ENCODE measurements at places on chromosomes 5 and 9.
A peak's percentile ranks its signal among the peaks of the same experiment; 100 is the strongest.

GRCh38 chr9:32218100-32218767 lies 166.2 kb upstream of the ACO1 start:
- no peak for DNase-seq

- no peak for DNase-seq
Measured at GRCh38 chr5:107456281-107456715, 214.4 kb downstream of the EFNA5 start.

DNA sequence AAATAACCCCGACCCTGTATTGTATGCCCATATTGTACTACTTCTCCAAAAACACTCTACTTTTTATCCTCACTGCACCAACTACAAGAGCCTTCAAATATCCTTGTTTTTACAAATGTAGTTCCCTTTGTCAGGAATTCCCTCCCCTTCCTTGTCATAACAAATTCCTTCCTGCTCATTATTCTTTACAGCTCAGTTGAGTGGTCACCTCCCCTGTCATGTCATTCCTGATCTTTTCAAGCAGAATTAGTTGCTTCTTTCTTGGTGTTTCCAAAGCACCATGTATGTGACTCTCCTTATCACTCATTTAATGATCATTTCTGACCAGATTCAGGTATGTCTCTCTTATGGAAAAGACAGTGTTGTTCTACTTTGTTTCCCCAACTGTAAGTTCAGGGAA lies 194.2 kb upstream of the SMC2 start:
- DNase-seq = no peak

DNA sequence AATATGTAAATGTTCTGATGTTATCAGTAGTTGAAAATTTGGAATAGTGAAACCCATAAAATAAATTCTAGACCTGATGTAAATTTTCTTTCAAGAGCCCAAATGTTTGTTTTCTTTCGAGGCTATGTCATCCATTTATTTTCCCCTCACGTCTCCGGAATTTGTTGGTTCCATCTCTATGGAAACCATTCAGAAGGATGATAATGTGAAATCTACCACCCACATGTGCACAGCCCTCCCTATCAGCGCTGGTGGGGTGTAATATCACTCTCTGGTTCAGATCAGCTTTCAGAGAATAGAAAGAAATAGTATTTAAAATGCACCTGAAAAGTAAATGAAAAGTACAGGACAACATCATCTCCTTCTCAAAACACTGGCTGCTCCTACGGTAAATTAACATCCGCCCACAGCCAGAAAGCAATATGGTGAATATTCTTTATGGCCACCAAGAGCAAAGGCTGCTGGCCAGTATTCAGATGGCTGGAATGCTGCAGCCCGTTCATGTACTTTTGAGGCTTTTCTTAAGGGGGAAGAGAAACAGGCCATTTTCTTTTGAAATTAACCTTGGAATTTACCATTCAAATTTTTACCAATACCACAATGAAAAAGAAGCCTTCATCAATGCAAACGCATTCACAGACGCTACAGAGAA lies 28.5 kb downstream of the GLDC start:
- DNase-seq = no peak

GRCh38 chr5:69237877-69238276 lies 3.2 kb downstream of the CDK7 start:
- no peak for DNase-seq

GRCh38 chr5:81906086-81906485 lies 65.7 kb upstream of the ATG10 start:
- DNase-seq = no peak

DNA sequence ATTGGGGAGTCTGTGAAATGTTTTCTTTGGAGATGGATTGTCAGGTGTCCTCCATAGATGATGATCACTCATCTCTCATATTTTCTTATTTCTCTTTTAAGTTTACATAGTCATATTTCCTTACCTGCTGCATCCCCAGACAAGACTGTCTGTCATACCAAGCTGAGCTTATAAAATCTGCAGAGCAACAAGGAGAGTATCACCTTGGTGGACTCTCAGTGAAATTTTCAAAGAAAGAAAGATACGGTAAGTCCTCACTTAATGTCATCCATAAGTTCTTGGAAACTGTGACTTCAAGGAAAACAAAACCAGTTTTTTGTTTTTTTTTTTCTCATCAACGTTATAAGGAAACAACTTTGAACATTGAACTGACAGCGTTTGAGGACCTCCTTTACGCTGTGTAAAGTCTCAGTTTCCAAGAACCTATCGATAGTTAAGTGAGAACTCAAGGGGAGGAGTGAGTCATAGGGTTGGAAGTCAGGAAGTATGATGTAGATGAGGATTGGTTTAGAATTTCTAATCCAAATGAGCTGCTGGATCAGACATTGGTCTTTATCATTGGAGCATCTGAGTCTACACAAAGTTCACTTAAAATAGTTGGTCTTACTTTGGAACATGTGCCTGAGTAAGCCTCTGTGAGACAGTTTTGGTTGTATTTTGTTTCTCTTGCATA lies 45.5 kb downstream of the SPIN1 start:
- no peak for DNase-seq

DNA sequence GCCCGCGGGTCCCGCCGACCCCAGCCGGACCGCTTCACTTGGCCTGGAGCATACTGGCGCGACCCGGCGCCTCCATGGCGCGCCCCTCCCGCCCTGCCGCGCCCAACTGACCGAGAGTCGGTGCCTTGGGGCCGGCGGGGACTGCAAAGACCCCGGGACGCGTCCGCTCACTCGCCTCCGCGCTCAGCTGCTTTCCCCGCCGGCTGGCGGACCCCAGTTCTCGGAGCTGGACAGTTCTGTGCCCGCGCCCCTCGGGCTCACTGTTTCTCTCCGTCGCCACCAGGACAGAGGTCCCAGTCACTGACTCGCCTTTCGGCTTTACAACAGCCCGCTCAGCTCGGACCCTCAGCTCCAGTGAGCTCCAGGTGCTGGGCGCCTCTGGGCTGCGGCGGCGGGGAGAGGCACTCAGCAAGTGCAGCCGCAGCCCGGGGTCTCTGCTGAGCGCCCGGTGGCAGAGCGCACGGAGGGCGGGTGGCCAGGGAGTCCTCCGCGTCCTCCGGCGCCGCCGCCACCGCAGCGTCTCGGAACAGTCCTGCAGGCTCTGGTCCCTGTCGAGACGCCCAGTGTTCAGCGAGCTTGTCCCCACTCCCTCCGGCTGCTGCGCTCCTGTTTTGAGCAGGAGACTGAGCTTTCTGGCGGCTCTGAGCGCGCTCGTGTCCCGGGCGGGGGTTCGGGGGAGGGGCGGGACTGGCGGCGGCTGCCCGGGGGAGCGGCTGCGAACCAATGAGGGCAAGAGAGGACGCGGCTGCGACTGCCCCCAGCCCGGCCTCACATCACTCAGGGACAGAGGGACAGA lies at the start of gene SMIM32:
TSS of gene SMIM32 (minus strand) at position 637 of the 796 bp plus-strand sequence. CDS start 638 bp downstream, outside the sequence.
- peak; percentile 52 for DNase-seq

DNA sequence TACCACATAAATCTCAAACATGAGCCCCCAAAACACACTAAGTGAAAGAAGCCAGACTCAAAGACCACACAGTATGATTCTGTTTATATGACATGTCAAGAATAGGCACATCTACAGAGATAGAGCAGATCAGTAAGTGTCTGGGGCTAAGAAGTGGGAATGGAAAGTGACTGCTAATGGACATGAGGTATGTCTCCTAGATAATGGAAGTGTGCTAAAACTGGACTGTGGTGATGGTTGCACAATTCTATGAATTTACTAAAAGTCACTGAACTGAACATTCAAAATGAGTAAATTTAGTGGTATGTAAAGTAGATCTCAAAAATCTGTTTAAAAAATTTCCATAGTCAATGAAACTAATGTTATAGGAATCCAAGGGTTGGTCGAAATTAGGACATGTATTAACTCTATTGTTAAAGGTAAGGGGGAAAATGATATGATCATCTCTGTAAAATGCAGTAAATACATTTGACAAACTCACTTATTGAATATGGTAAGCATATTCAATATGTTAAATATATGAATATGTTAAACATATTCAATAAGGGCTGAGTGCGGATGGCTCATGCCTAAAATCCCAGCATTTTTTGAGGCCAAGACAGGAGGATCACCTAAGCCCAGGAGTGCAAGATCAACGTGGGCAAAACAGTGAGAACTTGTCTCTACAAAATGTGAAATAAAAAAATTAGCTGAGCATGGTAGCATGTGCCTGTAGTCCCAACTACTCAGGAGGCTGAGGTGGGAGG lies 51.7 kb downstream of the NUP155 start:
- no peak for DNase-seq

GRCh38 chr5:62306896-62307689 lies 1.1 kb downstream of the KIF2A start:
- peak; percentile 82 for DNase-seq

DNA sequence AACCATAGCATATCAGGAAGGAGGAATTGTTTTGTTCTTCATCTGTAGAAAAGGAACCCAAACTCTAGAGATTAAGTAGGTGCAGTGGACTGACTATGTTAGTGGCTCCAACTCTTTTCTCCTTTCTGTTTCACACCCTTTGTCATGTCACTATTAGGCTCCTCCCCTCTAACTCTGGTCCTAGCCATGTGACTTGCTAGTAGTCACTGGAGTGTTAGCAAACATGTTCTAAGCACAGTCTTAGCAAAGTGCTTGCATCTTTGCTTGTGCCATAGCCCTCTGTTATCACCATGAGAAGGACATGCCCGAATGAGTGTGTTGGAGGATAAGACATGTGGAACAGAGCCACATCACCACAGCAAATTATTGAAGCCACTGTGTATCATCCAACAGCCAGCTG lies 55.4 kb upstream of the PPP3R2 start:
- DNase-seq = no peak

DNA sequence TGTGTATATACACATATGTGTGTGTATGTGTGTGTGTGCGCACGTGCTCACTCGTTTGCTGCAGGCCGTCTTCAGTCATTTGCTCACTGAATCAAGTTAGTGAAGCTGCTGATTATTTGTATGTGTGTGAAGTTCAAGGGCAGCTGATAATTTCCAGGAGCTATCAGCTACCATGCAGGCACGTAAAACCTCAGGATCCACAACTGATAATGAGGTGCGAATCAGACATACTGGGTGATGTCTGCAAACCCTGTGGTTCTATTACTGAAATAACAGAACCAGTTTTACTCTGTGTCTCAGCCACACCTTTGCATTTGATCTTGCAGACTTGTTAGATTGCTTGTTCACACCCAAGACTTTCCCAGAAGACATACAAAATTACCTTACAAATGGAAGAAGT lies 257.6 kb downstream of the TAF11L14 start:
- no peak for DNase-seq

DNA sequence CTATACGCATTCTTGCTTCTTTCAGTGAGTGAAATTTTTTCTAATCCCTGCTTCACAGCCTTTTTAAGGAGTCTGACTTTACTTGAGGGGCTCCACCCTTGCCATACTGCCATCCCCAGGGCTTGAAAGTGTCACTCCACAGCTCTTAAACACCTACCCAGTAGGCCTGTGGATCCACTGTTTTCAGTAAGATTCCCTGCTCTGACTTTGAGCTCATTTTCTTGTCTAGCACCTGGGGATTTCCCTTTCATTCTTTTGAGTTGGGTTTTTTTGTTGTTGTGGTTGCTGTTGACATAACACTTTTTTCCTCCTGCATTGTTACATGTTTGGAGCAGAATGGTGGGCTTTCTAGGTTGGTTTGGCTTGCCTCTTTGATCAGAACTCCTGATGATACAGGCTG lies 23.6 kb downstream of the SREK1IP1 start:
- DNase-seq = no peak

DNA sequence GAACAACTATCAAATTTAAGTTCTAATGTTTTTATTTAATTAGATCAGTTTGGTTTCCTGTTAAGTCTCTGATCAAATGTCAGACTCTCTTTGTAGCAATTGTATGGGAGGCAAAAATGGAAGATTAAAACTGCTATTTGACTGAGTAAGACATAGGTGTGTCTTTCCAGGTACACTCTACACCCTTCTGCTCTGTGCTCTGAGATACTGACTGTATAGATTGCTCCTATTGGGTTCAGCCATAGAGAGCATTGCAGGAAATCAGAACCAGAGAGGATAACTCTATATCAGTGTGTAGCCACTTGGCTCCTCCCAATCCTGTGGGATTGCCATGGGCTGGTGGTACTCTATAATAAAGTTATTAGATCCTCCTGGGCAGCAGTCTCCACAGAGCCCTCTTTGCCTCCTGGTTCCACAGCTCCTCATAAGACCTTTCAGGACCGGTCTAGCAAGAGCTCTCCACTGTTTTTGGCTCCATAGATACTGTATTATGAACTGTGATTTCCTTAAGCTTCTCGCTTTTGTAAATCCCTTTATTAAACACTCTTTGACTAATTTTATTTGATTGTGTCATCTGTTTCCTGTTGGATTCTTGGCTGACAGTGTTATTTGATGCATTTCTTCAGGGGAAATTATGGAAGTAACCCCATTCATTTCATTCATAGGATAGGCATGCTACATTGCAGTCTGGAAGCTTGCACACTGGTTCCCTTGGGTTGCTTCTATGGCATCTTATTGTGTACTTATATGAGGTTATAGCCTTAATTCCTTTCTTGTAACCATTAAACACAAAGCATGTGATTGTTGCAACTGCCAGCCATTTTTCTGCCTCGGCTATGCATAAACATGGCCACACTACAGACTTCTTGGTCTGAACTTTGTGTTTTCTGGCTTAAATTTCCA lies 115.6 kb downstream of the VCAN start:
- DNase-seq = no peak

DNA sequence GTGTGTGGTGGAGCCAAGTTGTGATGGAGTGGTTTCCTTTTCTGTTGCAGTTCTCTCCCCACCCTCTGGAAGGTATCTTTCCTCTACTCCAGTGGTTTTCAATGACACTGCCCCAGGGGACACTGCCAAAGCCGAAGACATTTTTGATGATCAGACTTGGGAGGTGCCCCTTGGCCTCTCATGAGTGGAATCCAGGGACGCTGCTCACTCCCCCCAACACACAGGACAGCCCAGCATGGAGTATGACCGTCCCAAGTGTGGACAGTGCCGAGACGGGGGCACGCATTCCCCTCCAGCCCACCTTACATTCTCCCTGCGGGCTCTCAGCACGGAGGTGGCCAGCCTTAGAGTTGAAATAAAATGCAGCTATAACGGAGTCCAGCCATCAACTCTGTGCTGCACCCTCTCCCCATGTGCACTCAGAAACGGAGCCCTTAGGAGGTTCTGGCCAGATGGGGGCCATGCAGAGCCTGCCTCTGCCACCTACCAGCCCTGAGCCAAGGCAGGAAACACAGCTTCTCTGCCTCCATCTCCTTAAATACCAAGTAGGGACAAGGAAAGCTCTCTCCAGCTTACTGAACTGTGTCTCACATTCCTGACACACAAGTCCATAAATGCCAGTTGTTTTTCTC lies 150.8 kb downstream of the ROR2 start:
- DNase-seq = no peak

- no peak for DNase-seq
Measured at GRCh38 chr9:130478152-130478551, 33.4 kb downstream of the ASS1 start.

- no peak for DNase-seq
Measured at GRCh38 chr5:157518963-157519362, 56.6 kb downstream of the ADAM19 start.

GRCh38 chr5:158789441-158789840 lies 310.3 kb downstream of the EBF1 start:
- no peak for DNase-seq
